GM03348 (cell line): ENCODE measurements at places on chromosomes 16 and 17.

DNA sequence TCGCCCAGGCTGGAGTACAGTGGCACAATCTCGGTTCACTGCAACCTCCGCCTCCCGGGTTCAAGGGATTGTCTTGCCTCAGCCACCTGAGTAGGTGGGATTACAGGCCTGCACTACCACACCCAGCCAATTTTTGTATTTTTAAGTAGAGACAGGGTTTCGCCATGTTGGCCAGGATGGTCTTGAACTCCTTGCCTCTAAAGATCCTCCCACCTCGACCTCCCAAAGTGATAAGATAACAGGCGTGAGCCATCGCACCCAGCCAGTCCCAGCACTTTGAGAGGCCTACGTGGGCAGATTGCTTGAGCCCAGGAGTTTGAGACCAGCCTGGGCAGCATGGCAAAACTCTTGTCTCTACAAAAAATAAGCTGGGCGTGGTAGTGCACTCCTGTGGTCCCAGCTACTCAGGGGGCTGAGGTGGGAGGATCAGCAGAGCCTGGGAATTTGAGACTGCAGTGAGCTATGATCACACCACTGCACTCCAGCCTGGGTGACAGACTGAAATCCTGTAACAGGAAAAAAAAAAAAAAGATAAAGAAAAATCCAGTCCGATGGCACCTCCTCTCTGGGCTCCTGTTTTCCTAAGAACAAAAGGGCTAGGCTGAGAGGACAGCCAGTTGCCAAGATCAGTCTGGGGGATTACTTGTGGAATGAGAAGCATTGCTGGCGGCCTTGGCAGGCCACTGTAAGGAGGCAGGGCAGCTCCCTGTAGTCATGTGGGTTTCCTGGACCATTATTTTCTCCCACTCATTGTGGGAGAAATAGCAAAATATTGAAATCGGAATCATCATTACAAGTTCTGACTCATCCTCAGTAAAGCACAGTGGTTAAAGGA, 3.0 kb upstream of the PIPOX start:
- DNase-seq, result peak; percentile 86

GRCh38 chr17:44556166-44556831, 985 bp upstream of the FZD2 start:
- peak; percentile 71 for DNase-seq

DNA sequence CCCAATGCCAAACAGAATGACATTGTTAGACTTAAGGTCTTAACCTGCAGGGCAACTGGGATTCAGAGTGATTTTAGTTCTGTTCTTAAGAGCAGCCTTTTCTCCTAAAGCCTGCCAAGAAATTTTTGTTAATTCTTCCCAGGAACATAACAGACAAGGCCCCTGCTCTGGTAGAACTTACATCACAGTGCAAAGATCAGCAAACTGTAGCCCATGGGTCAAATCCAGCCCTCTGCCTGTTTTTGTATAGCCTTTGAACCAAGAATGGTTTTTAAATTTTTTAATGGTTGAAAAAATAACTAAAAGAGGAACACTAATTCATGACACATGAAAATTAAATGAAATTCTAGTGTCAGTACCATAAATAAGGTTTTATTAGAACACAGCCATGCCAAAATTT, 3.8 kb downstream of the ACSM3 start:
- no peak for DNase-seq

- peak; percentile 51 for DNase-seq
Measured at GRCh38 chr16:10575506-10576130, 4.8 kb downstream of the EMP2 start.

- DNase-seq, result no peak
Measured at GRCh38 chr17:4256952-4257351, 6.8 kb downstream of the ANKFY1 start.

DNA sequence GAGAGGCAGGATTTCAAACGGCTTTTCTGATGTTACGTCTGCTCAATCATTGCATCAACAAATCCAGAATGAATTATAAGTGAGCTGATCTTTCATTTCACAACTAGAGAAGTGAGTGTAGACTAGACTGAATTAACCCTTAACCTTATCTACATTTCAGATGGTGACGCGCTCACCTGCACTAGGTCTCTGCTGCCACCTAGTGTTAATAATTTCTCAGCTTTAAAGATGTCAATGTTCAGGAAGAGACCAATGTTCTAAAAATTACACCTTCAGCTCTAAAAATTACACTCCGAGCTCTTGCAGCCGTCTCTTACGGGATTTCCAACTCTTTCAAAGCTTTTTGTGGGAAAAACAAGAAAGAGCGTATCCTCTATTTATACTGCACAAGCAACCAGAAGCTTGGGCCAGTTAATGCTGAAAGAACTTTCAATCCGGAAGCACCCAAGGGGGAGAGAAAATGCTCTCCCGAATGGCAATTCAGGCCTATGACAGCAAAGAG, 88.2 kb upstream of the FA2H start:
- DNase-seq, result peak; percentile 62

- DNase-seq, result no peak
Measured at GRCh38 chr17:76268991-76269981, 4.1 kb downstream of the UBALD2 start.

- no peak for DNase-seq
Measured at GRCh38 chr16:29972992-29973383, 680 bp upstream of the TAOK2 start.

DNA sequence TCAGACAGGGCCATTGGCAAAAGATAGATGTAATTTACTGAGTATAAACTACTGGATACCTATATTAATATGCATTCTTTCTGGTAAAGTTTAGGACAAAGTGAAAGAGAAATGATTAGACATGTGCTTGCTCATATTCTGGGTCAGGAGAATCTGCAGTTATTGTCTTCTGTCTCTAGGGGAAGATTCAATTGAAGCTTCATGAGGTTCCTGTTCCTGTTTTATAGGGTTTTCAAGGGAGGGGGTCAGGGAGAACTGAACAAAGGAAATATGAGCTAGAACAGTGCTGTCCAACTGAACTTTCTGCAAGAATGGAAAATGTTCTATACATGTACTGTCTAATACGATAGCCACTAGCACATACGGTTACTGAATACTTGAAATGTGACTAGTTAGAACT, 59.3 kb upstream of the CORO6 start:
- DNase-seq, result no peak

DNA sequence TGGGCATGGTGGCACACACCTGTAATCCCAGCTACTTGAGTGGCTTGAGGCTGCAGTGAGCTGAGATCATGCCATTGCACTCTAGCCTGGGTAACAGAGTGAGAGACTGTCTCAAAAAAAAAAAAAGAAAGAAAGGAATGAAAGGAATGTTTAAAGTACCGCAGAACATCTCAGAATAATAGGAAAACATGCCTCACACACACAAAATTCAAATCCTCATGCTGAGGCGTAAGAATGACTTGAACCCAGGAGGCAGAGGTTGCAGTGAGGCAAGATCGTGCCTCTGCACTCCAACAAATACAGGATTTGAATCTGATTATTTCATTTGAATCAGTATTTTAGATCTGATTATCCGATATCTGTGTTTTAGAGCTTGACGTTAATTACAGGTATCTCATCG, 21.3 kb upstream of the GAA start:
- no peak for DNase-seq

GRCh38 chr16:69721441-69721957, 4.9 kb downstream of the NQO1 start:
- no peak for DNase-seq

DNA sequence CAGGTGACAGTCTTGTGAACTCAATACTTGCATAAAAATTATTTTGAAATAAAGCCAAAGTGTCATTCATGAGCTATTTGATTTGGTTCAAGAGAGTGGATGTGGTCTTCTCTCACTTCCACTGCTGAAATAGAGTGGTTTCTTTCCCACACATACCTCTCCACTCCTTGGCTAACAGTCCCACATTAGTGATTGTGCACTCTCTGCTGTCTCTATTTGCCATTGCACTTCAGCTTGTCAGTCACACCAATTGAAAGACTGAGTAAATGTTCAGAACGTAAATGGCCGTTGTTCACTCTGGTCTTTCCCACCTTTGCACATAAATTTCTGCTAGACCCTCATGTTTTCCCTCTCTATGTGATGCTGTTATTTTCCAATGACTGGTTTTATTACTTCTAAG, 197.5 kb downstream of the FTO start:
- no peak for DNase-seq

GRCh38 chr17:56290101-56290801, 137.0 kb downstream of the ANKFN1 start:
- no peak for DNase-seq

DNA sequence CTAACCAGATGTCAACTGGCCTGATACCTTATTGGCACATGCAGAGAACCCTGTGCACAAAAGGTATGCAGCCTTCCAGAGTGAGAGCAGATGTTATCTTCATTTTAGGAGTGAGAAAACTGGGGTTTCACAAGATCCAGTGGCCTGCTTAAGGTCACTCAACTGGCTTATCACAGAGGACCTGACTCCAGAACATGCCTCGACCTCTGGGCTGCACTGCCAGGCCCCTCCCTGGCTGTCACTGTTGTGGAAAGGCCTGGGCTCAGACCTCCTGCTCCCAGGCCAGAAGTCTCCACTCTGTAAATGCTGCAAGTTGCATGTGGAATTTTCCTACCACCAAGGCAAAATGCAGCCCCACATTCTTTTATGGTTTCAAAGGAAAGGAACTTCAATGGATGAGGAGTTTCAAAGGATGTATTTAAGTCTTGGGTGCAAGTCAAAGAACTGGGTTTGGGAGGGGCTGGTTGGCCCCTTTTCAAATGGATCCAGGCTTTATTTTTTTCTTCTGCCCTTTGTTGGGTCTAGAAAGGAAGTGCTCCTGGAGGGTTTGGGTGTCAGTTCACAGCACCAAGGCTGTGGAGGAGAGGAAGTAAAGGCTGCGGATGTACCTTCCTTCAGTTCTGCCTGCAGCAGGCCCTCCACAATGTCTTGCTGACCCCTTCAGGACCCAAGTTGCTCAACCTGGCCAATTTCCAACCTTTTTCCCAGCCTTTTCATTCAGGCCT, 30.4 kb upstream of the SMPD3 start:
- no peak for DNase-seq

DNA sequence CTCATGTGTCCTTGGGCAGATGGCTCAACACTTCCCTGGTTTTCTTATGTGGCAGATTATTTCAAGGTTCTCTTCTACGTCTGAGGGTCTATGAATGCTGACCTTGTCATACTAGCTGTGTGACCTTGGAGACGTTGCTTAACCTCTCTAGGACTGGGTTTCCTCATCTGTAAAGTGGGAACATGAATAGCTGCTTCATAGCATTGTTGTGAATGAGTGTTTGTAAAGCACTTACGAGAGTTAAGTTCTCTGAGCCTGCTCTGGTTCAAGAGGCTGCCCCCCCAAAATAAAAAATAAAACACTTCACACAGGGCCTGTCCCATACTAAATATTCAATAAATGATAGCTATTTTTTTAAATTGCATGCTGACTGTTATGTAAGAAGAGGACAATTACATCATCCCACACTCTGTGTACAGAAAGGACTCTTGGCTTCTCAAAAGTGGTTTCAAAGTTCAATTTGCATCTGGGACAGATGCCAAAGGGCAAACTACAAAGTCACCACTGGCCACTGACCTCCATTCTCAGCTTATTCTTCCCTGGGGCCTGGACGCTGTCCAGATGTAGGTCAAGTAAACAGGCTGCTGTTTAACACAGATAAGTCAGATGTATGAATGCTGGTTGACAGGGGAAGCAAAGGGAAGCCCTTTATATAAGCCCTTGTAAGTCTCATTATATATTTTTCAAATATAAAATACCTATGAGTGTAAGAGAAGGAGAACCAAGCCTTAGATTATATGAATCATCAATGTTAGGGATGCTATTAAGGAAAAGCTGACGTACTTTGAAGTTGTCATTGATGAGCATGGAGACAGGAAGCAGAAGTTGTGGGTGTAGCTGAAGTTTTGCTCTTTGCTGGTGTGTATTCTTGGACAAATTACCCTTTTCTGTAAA, 15.4 kb upstream of the NDEL1 start:
- peak; percentile 15 for DNase-seq

DNA sequence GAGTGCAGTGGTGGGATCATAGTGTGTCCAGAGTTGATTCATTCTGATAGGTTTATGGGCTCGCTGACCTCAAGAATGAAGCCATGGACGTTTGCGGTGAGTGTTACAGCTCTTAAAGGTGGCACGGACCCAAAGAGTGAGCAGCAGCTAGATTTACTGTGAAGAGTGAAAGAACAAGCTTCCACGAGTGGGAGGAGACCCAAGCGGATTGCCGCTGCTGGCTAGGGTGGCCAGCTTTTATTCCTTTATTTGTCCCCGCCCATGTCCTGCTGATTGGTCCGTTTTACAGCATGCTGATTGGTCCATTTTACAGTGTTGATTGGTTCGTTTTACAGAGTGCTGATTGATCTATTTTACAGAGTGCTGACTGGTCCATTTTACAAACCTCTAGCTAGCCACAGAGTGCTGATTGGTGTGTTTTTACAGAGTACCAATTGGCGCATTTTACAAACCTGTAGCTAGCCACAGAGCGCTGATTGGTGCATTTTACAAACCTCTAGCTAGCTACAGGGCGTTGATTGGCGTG, 17.5 kb downstream of the CACNG4 start:
- no peak for DNase-seq

- DNase-seq, result no peak
Measured at GRCh38 chr16:88407807-88408206, 25.0 kb downstream of the ZNF469 start.

DNA sequence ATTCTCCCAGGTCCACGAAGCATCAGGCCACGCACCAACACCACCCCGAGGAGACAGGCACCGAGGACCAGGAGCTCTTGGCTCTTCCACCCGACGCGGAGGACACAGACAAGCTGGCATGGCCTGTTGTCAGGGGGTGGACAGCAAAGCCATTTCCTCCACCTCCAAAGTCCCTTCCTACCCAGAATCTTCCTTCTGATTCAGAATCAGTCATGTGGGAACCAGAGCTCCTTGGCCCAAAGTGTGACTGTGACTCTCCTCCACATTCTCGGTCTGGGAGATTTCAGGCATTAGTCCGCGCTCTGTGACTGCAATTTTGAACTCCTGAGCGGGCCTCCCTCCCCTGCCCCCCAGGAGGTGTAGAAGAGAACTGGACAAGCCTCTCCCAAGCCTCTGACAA, 9.2 kb downstream of the DNAH17 start:
- no peak for DNase-seq

DNA sequence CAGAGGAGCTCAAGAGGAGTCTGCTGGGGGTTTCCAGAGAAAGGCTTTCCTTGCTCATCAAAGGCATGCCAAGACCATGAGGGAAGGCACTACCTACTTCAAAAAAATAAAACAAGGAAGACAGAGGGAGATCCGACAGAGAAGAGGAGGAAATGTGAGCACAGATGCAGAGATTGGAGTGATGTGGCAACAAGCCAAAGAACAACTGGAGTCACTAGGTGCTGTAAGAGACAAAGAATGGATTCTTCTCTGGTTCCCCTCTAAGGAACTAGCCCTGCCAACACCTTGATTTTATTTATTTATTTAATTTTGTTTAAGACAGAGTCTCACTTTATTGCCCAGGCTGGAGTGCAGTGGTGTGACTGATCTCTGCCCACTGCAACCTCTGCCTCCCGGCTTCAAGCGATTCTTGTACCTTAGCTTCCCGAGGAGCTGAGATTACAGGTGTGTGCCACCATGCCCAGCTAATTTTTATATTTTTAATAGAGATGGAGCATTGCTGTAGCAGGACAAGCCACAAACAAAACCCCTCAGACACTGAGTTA, 13.8 kb upstream of the ACSF2 start:
- no peak for DNase-seq
